ENCODE measurements at places on chromosomes 16 and 17.

- DNase-seq, result no peak
These were observed 378.4 kb upstream of the ASIC2 start for GRCh38 chr17:33671491-33671890.

DNA sequence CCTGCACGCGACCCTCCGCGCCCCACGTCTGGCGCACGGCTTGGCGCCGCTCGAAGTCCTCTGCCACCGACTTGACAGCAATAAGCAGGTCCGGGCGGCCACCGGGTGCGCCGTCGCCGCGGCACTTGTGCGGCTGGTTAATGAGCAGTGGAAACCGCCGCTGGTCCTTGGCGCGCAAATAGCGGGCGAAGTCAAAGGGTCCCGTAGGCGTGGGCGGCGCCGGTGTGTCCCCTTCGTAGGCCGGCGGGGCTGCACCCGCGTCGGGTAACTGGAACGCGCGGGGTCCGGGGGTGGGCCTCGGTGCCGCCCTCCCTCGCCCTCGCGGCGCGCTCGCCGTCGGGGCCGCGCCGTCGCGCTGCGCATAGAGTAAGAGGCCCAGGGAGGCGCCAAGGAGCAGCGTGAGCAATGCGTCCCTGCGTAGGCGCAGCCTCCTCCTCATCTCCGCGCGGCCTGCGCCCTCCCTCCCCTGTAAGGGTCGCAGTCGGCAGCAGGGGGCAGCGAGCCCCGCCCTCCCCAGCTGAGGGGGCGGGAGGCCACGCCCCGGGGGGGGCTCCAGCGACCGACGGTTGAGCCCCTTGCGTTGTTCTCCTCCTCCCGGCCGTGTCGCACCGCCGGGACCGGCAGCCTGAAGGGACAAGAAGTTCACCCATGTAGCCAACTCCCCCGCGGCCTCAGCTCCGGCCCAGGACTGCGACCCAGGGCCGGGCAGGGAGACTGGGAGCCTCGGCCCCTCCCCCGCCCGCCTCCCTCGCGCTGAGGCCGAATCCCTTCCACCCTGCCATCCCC, 558 bp downstream of the B3GNT9 start:
- no peak for DNase-seq

DNA sequence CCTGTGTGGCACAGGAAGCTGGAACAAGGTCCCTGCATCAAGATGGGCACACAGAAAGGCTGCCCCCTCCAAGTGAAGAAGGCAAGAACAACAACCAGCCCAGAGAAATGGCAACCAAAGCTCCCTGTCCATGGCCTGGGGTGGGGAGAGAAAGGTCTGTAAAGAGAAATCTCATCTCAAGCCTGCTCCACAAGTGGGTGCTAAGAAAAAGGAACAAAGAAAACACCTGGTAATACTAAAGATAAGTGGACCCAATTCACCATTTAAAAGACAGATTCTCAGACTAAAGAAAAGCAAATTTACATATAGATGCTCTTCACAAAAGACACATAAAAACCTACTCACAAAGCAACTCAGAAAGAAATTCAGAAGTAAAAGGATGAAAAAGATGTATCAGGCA, 107.4 kb downstream of the PARN start:
- DNase-seq, result no peak

DNA sequence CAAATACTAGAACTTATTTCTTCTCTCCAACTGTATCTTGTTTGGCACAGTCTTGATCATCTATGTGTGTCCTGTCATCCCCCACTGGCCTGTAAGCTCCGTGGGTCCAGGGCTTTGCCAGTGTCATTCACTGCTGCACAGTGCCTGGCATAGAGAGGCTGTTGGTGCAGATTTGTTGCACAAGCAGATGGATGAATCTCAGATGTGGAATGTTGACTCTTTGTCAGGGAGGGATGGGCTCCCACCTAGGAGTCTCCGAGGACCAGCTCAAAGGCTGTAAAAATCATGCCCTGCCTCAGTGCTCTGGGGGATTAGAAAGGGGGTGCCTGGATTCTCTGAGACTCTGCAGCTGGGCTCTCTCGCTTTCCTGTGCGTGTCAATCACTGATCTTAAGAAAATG, 60.6 kb downstream of the RAB11FIP4 start:
- no peak for DNase-seq

DNA sequence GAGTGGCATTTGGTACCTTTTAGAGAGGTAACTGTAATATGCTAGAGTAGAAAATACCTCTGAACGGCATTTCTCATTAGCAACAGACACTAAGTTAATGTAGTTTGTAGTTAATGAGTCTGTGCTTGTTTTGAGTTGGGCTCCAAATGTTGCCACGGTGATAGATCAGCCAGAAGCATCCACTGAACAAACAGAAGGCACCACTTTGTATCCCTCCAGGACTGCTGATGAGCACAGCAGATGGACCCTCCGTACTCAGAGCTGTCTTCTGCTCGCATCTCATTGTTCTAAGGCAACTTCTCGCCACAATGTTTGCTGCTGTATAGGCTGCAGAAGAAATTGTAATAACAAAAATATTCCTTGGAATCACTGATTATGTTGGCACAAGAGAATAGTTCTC, 56.1 kb downstream of the TNRC6C start:
- DNase-seq, result no peak

DNA sequence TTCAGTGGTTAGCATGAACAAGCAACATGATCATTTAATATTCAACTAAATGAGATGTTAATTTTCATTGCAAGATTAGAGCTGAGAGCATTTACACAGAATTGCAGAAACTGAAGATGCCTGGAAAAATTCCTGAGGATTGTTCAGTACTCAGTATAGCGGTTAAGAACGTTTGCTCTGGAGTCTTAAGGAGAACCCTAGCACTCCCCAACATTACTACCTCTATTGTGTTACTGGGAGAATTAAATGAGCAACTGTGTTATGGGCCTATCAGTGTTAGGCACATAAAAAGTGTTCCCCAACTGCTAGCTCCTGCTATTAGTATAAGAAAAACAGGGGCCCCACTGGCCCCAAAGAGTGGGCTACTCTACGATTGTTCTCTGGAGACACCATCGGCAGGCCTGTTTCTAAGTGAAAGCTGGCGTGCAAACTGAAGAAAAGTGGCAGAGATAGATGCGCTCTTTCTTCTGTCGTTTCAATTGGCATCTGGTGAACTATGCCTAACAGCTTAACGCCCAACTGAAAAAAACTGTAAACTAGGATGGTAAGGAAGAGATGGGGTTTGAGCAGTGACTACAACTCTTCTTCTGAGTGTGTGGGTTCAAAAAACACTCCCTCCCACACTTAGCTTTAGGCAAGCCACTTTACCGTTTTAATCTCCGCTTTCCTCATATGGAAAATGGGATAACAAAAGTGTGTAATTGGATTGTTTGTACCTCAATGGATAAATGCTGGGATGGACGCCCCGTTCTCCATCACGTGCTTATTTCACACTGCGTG, 1.3 kb downstream of the CDR2 start:
- no peak for DNase-seq

GRCh38 chr17:15038656-15039055, 226.5 kb downstream of the PMP22 start:
- no peak for DNase-seq

DNA sequence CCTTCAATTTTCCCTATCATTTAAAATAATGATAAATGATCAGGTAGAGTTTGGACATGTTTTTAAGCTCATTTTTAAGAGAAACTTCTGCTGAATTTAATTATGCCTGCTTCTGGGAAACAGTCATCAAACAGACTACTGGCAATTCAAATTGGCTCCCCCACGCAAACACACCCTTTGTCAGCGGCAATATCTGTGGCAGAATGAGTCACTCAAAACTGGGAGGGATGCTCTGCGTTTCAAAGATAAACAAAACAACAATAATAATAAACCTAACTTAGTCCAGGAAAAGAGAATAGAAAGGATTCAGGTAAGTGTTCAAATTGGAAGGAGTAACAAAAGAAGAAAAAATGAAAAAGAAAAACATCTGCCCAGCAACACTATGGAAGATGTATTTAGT, 108.1 kb upstream of the ERCC4 start:
- DNase-seq, result no peak

DNA sequence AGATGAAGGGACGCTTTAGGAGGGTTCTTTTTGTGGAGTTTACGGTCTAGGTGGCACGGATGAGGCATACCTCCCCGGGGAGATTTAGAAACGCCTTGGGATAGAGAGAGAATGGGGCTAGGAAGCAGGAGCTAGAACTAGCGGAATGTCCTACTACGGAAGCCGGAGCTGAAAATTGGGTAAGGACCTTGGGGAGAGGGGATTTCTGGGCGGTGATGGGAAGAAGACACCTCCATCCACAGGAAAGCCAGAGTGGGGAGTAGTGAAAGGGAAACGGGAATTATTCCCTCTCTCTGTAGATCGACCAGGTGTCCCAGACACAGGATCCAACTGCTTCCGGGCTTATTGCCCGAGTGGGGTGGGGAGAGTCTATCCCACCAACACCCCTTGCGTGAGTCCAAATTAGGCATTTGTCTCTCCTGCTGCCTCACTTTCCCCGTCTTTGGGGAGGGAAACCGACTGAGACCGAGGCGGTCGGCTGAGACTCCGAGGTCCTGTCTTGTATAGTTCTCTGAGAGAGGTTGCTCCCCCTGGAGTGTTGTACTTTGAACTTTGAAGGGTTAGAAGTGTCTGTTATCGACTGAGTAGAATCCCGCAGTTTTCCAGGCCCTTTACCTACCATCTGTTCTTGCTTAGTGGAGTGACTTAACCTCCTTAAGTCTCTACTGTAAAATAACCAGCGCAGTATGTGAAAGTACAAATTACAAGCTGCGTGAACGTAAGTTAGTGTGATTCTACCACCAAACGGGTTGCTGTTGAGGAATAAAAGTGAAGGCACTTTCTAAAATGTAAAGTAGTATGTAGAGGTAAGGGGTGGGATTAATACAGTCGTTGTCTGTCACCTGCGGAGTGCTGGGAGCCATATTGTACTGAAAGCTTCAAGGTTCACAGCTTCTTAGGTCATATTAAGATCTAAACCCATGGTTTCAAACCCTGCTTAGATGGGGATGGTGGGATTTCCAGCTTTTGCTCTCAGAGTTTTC, 1.0 kb downstream of the RSPRY1 start:
- no peak for DNase-seq

DNA sequence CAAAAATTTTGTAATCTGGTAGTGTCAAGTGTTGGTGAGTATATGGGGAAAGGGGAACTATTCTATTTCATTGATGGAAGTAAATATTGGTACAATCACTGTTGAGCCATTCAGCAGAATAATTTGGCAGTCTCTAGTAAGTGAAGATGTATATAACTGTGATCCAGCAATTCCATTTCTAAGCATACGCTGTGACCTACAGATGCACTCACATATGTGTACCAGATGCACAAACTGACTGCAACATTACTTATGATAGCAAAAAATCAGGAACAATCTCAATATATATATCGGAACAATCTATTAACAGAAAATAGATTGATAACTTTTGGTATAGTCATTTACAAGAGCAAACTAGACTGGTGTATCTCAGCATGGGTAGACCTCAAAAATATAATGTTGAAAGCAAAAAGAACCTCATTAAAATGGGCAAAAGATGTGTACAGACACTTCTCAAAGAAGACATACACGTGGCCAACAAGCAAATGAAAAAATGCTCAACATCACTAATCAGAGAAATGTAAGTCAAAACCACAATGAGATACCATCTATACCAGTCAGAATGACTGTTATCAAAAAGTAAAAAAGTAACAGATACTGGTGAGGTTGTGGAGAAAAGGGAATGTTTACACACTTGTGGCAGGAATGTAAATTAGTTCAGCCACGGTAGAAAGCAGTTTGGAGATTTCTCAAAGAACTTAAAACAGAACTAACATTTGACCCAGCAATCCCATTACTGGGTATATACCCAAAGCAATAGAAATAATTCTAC, 20.7 kb downstream of the ADAP2 start:
- DNase-seq, result no peak

- DNase-seq, result no peak
These were observed 198.8 kb upstream of the CACNG5 start for GRCh38 chr17:66636111-66636510.

DNA sequence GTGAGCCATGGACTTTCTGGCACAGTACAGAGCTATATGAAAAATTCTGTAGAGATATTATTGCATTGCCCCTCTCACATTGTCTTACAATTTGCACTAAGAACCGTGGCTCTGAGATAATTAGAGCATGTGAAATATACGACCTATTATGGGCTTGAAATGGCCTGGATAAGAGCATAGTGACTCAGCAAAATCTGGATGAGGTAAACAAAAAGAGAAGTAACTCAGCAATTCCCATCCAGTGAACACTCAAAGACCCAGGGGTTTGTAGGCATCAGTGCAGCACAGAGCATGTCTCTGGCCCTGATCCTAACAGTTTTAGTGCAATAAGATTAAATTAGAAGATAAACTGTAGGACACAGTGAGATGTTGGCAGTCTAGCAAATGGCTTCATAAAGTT, 317.2 kb upstream of the MYOCD start:
- no peak for DNase-seq

DNA sequence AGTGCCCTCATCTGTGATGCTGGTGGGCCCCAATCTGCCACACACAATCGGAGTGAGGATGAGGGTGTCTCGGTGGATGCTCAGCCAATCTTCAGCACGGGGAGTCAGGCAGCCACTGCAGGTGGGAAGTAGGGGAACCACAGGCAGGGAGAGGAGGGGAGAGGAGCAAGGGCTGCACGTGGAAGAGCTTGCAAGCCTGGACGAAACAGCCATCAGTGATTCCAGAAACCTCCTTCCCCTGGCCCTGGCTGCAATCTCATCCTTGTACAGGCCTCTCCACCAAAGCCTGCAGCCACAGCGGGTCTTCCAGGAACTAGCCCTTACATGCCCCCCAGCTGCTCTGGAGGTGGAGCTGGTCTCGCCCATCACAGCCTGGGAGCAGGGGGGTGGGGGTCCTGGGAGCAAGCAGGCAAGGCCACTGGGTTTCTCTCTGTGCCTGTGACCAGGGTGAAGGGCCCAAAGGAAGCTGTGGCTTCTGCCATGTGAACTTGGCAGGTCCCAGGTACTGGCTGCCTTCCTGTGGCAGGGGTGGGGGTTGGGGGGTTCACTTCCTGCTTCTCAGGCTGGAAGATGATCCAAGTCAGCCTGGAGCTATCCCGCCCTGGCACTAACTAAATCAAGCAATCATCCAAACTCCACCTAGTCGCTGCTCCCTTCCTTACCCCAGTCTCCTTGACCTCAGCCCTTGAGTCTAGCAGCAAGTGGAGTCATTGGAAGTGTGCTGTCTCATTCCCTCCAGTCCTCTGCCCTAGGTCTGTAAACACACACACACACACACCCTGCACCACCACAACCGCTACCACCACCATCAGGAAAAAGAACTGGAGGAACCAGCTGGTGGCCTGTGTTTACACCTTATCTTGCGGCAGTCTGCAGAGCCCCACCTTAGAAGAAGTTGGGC, 29.4 kb upstream of the MLKL start:
- no peak for DNase-seq

DNA sequence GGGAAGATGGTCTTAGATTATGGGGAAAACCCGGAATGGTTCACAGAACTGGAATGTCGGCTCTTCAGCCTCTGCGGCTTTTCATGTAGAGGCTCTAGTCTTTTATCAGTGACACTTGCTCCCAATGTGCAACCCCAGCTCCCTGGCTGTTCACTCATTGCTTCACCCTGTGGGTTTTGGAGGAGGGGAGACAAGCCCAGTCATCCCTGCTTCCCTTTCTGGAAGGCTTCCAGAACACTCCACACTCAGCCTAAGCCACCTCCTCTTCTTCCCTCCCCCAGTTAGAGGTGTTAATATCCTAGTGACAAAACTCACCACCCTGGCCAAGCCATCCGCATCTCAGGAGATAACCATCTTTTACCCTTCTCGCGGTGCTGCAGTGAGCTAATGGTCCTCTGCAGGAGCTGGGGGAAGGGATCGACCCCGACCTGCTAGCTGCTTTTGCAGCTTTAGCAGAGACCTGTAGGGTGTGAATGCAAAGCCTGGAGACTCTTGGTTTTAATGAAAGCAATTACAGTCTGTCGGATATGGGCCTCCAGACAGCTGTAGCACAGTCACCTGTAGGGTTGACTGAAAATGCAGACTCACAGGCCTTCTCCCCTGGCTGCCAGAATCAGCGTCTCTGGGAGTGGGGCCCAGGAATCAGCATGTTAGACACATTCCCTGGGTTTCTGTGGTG, 24.3 kb upstream of the LASP1NB start:
- DNase-seq, result no peak

Data from stimulated activated CD8-positive, alpha-beta memory T cell treated with anti-CD3 and anti-CD28 coated beads, Interleukin-12 subunit alpha, Interleukin-12 subunit beta, amount 100 ng/mL, for 4 hours (primary cell).